Stimulated activated CD4-positive, alpha-beta T cell treated with anti-CD3 and anti-CD28 coated beads, TNF-alpha, amount 100 ng/mL, for 48 hours (primary cell): ENCODE measurements at places on chromosomes 16 and 17.

GRCh38 chr17:12431188-12431587, 234.5 kb upstream of the MYOCD start:
- DNase-seq, result no peak

GRCh38 chr17:41537614-41537954, 9.5 kb upstream of the KRT19 start:
- DNase-seq, result no peak

- no peak for DNase-seq
Observed at GRCh38 chr16:87634411-87634810, 32.1 kb downstream of the JPH3 start.

- DNase-seq, result no peak
Observed at GRCh38 chr16:20626966-20627365, 50.8 kb upstream of the ACSM2B start.

DNA sequence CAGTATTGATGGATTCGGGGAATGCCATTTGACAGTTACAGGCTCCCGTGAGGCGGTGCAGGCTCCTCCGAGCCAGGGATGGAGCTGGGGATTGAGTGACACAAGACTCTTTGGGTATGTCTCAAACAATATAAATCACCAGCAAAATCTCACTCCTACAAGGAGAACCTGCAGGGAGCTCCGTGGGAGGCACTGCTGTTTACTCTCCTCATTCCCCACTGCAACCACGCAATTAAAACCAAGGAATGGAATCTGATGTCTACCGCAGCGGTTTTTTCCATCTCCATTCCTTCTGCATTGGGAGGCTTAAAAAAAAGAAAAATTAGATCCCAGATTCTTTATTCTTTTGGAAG, 157.9 kb downstream of the WWOX start:
- no peak for DNase-seq

GRCh38 chr17:32318071-32318470, 23.9 kb downstream of the C17orf75 start:
- no peak for DNase-seq

- DNase-seq, result no peak
Observed at GRCh38 chr17:82061047-82061925, 4.3 kb downstream of the DUS1L start.

- no peak for DNase-seq
Observed at GRCh38 chr16:3819746-3820724, 60.5 kb downstream of the CREBBP start.

DNA sequence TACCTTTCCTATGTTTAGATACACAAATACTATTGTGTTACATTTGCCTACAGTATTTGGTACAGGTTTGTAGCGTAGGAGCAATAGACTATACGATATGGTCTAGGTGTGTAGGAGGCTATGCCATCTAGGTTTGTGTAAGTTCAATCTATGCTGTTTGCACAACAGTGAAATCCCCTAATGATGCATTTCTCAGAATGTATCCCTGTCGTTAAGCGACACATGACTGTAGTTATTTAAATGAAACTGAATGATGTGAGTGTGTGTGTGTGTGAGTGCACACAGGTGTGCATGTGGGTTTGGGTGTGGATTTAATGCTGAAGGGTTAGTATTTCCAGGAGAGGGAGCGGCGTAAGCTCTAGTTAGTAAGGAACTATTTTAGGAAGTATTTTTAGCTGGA, 34.6 kb upstream of the SMIM36 start:
- DNase-seq, result no peak

GRCh38 chr16:55482056-55482455, 3.1 kb downstream of the MMP2 start:
- no peak for DNase-seq

GRCh38 chr17:56912105-56912999, 1.5 kb downstream of the TRIM25 start:
- DNase-seq, result no peak

DNA sequence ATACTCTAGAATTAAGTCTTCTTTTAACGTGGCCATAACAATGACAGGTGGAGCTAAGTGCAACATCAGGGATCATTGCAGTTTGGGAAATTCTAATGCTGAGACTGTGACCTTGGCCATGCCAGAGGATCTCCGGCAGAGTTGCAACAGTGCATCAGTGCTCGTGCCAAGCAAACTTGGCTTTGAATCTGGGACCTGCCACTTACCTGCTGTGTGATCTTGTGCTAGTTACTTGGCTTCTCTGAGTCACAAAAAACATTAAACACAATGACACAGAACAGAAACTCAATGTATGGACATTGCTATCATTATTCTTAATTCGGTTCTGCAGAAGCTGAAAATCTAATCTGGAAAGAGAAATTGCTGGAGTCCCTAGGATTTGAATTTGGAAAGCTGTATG, 435.5 kb upstream of the CCL2 start:
- no peak for DNase-seq

GRCh38 chr17:39756380-39757079, 18.8 kb downstream of the GRB7 start:
- DNase-seq, result no peak

- no peak for DNase-seq
Observed at GRCh38 chr16:76696876-76697275, 419.7 kb downstream of the CNTNAP4 start.

- no peak for DNase-seq
Observed at GRCh38 chr17:45912319-45912718, 18.0 kb downstream of the MAPT start.

DNA sequence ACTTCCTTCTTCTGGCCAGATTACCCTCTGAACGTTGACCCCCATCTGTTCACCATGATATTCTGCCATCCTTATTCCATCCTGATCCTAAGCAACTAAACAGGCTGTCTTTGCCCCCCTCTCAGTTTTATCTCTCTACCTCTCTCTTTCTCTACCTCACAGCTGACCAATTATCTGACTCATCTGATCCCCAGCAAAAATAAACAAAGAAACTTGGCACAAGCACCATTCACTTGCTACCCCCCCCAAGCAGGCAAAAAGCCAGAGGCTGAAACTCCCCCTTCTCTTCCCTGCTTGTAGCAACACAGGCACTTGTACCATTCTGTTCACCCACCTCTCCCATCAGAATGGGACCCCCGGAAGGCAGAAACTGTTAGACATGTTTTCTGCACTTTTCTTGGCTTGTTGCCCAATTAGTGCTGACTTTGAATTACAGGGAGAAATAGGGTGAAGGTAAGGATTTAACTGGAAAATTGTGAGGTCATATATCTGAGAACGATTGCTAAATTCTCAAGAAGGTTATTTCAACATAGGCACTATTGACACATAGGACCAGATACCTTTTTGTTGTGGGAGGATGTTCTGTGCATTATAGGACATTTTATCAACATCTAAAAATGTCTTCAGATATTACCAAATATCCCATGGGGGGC, 163.2 kb downstream of the TOX3 start:
- DNase-seq, result no peak

DNA sequence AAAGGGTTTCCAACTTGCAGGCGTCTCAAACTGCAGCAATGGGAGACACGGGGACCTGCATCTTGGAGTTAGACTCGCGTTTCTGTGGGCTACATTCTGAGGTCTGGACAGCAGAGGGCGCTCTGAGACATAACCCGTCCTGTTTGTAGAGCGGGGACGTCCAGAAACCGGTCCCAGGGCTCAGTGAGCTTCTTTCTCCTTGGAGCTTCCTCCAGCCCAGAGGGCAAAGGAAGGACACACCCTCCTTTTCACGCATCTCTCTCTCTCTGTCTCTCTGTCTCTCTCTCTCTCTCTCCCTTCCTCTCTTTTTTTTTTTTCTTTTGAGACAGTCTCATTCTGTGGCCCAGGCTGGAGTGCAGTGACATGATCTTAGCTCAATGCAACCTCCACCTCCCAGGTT, 19.8 kb downstream of the COX4I1 start:
- DNase-seq, result peak; percentile 81

- no peak for DNase-seq
Observed at GRCh38 chr17:30921544-30922196, at the start of gene ADAP2. Gene ADAP2, plus strand, starts transcription at chr17:30921945. Its CDS starts 70 bp downstream, at chr17:30922015.

- DNase-seq, result no peak
Observed at GRCh38 chr17:81863123-81863675, 2.9 kb upstream of the P4HB start.

DNA sequence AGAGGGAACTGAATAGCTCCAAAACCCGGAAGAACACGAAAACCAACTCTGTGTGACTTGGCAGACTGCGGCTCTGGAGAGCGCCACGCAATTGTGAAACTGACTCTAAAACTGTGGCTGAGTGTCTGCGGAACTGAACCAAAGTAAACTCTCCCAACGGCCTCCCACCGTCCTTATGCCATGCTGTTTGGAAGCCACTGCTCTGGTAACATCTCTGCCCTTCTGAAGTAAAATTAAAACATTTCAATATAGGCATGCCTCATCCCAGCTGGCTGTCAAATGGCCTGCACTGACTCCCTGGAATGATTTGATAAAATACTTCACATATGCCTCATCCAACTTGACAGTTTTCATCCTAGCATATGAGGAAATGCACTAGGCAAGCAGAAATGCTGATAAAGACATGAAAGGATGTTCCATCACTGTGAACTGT, 70.2 kb downstream of the PARN start:
- no peak for DNase-seq

DNA sequence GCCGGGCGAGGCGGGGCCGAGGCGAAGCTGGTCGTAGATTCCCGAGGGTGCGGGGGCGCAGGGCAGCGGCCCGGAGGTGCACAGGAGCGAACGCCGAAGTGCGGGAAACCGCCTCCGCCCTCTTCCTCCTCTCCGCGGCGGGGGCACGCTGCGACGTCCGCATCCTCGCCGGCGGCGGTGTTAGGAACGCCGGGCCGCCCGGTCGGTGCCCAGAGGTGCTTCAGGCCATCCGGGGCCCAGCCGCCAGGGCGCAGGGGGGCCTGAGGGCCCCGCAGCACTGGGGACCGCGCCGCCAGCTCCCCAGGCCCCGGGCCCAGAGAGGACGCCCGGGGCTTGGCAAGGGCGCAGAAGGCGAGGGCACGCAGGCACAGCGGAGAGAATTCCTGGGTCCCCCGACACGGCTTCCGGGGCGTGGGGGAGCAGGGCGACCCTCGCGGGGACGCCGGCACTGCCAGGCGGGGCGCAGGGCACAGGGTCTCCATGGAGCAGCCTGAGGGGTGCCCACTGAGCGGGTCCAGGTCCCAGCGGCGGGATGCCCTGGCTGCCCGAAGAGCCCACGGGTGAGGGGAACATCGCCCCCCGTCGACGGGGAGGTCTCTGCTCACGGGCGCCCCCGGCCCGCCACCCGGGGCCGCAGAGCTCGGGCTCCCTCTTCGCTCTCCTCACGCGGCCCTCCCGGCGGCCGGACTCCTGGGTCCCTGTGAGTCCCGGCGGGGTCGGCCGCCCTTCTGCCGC, 576 bp downstream of the EPOP start:
- DNase-seq, result no peak

GRCh38 chr16:48499923-48500381, 110.0 kb downstream of the N4BP1 start:
- DNase-seq, result no peak

GRCh38 chr17:7080456-7081041, 498 bp upstream of the CLEC10A start:
- DNase-seq, result no peak

DNA sequence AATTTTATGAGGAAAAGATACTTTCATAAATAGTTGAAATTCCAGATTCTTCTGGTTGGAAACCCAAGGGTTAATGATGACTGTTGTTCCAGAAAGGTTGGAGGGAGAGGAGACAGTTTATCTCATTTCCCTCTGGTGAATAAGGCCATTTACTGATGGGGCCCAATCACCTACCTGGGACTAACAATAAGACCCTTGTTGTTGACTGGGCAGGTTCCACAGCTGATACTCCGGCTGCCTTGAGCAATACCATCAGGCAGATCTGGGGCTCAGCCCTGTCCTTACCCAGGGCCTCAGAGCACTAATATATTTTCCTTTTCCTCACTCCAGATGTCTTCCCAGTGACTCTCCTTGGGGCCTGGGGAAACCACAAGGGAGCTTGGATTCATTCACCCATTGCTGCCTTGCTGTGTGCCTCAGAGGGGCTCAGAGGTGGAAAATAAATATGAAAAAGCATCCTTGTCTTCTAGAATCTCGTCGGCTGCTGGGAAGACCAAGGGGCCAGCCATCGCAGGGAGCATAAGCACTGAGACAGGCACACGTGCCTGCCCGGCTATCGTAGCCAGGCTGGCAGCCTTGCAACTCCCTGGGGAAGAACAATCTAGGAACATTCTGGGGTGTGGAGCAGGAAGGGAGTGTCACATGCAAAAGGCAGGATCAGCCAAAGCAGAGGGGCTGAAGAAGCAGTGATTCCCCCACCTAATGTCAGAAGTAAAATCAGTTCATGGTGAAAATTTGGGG, 54.4 kb downstream of the MPRIP start:
- no peak for DNase-seq
